ENCODE measurements at places on chromosomes 6 and 20.
A peak's percentile ranks its signal among the peaks of the same experiment; 100 is the strongest.

GRCh38 chr20:34705397-34706301 lies 1.5 kb downstream of the TP53INP2 start:
- DNase-seq, result no peak

- no peak for DNase-seq
These were observed 548 bp downstream of the AGPAT4 start for GRCh38 chr6:161273274-161273751.

- no peak for DNase-seq
These were observed 607.4 kb downstream of the HACE1 start for GRCh38 chr6:104252276-104252675.

DNA sequence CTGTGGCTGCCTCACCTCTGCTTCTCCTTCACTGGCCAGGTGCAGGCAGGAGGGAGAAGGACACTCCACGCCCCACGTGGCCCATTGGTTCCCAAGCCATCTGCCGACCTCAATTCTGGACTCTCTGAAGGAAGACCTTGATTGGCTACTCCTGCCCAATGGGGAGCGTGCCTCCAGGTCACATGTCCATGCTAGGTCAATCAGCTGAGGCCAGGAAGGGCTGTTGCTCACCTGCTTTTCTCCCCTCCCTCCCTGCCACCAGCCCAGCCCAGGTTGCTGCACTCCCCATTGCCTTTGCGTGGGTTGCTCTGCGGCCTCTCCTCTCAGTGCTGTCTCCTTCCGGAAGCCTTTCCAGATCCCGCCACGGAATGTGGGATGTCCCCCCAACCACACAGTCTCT lies 21.9 kb upstream of the CDH4 start:
- DNase-seq, result no peak

GRCh38 chr20:33719989-33720709 lies at the start of gene PXMP4:
Gene PXMP4 (minus strand): TSS chr20:33720310. CDS start chr20:33720207, 103 bp downstream.
- DNase-seq, result peak; percentile 95

- no peak for DNase-seq
These were observed 67.9 kb downstream of the BANF2 start for GRCh38 chr20:17767624-17768023.

DNA sequence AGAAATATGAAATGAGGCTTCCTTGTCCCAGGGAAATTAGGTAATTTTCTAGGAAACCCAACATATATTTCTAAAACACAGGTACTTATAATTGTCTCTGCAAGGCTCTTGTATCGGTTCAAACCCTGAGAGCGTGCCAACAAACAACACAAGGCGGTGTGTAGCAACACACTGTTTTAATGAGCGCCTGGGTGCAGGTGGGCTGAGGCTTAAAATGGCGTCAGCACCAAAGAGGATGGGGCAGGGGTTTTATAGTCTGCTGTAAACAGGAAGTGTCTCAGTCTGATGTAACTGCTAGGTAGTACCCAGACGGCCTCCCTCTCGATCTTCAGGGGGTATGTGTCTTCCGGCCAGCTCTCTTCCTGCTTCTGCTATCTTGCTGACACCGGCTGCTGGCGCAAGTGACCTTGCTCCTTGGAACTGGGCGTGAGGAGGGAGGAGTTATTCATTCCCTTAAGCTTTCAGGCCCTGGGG lies 69.7 kb downstream of the EPB41L2 start:
- no peak for DNase-seq

DNA sequence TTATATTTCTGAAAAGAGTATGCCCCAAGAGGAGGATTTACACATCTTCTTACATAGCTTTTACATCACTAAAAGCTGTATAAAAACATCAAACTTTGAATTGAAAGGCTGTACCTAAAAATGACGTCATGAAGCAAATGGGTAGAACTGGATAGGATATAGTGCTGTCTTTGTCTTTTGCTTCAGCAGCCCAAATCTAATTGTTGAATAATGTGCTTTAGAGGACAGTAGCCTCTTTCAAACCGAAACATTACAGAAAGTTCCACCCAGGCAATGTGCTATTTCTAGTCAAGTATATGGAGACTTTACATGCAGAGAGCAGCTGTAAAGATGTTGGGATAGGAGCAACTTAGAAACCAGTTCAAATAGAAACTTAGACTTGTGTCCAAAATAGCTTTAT lies 51.9 kb downstream of the ADGRG6 start:
- DNase-seq, result no peak

DNA sequence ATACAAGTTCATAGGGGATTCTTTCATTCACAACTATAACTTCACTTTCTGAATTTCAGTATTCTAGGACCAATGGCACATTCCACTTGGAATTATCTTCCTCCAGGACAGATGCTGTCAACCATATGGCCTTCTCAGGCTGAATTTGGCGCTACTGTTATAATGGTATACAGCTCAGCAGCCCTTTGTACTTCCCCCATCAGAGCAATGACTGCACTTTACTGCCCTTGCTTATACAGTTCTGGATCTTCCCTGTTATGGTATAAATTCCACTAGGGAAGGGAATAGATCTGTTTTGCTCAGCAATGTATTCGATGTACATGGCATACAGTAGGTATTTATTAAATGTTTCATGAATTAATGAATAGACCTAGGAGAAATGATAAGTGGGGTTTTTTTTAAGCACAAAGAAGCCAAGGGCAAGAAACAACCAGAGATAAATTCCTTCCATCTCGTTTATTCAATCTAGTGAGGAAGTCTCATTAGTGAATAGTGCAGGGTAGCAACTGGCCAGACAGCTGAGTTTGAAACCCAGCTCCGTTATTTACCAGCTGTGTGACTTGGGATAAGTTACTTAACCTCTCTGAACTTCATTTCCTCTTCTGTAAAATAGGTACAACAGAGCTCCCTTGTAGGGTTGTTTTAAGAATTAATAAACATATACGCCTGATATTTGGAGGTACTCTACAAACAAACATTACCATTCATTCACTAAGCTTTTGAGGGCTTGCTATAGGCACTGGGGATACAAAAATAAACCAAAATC lies 97.1 kb upstream of the PRDM1 start:
- no peak for DNase-seq

GRCh38 chr6:22271081-22271480 lies 25.8 kb downstream of the PRL start:
- no peak for DNase-seq

GRCh38 chr6:138970856-138971425 lies 17.1 kb downstream of the REPS1 start:
- no peak for DNase-seq

- DNase-seq, result no peak
These were observed 100.2 kb downstream of the FIG4 start for GRCh38 chr6:109791301-109791700.

DNA sequence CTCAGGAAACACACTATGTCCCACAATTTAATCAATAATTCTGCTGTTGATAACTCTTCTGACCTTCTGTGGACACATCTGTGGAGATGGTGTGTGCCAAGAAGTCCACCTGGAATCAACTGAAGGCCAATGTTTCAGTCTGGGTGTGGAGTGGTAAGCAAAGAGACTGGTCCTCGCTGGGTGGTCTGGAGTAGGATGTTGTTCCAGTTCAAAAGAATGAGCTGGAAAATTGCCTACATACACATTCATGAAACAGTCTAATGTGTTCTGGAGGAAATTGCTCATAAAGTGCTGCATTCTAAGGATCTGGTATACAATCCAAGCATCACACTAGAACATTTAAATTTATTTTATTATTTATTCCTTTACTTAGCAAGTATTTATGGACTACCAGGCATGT lies 33.9 kb upstream of the TBX18 start:
- peak; percentile 68 for DNase-seq

DNA sequence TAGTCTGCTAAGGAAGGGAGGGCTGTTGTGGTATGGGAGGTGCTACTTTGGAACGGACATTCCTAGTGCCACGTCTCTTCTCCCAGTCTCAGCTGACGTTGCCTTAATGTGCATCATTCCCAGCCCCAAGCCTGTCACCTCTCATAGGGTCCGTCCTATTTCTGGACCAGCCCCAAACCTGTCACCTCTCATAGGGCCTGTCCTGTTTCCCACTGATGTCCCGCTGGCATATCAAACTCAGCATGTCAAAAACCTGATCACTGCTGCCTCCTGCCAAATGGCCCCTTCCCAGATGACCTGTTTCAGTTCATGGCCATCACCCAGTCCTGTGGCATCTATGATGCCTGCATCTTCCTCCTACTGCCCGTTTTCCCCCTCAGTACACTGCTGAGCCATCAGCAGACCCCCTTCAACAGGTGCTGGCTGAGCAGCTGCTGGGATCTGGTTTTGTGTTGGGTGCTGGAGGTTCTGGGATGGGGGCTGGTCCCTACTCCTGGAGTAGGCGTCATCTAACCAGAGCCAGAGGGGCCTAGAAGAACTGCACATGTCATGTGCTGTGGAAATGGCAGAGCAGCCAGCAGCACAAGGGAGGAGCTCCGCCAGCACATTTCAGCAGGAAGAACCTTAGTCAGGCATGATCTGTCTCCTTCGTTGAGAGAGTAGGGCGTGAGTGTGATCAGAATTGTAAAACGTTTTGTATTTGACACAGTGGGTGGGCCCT lies 3.3 kb downstream of the ENTPD6 start:
- no peak for DNase-seq

DNA sequence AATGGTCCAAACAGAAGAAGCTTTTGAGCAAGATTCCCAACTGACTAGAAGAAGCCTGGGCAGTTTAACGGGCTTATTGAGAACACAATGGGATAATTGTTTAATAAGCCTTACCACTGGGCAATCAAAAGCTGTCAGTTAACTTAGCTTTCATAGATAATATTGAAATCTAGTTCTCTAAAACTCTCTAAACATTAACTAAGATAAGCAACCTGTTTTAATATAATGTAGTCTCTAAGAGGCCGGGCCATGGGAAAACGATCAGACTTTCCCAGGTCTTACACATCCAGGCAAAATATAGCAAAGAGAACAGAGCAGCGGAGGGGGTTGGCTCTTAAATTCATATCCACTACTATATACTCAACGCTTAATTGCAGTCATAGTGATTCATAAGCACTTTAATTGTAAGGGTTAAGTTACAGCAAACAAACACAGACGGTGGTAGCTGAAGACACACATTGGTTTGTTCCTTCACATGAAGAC lies 128.0 kb upstream of the FAM83B start:
- DNase-seq, result no peak

GRCh38 chr6:52496631-52497030 lies 76.5 kb downstream of the EFHC1 start:
- DNase-seq, result no peak

DNA sequence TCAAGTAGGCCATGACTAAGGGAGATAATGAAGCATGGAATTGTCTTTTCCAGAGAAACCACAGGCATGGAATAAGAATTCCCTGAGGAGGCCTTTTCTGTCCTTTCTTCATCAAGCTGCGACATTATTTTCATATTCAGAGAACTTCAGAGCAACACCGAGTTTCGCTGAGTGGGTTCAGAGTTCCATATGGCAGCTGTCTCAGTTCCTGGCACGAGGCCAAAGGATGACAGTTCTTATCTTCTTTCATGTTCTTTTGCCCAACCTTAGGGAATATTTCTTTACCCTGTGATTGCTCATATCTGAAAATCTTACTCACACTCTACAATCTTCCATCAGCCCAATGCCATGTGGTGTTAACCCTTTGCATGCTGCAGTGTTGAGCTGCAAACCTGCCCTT lies 135.3 kb upstream of the BMP2 start:
- no peak for DNase-seq

DNA sequence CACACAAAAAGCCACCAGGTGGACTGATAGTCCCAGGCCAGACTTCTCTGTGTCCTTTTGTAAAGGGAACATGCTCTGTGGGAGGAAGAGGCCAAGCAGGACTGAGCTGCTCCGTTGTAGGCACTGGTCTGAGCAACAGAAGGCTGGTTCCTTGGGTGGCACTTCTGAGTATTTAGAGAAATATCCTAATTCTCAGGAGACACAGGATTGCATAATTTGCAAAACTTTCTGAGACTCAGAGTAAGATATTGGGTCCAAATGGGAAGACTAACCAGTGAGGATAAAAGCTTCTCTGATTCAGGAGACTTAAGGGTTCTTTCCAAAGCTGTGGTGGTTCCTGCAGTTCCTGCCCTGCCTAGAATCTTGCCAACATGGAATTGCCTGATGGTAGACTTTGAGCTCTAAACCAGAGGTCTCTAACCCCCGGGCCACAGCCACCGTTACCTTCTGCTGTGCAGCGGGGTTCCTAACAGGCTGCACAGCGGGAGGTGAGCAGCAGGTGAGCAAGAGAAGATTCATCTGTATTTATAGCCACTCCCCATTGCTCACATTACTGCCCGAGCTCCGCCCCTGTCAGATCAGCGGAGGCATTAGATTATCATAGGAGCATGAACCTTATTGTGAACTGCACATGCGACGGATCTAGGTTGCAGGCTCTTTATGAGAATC lies 107.0 kb downstream of the OLIG3 start:
- no peak for DNase-seq

GRCh38 chr6:82419859-82420258 lies 56.2 kb downstream of the TPBG start:
- no peak for DNase-seq

- DNase-seq, result no peak
These were observed 280.9 kb downstream of the QKI start for GRCh38 chr6:163695414-163695864.

DNA sequence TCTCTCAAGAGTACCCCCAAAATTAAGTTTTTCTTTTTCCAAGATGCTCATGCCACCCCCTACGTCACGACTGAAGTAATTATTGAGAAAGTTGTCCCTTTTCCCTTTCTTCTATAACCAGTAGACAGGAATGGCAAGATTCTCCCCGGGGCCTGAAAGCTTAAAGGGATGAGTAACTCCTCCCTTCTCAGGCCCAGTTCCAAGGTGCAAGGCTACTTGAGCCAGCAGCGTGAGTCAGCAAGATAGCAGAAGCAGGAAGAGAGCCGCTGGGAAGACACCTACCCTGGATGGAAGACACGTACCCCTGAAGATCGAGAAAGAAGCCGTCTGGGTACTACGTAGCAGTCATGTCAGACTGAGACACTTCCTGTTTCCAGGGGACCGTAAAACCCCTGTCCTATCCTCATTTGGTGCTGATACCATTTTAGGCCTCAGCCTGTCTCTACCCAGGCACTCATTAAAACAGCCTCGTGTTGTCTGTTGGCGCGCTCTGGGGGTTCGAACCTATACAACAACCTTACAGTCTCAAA lies 241.0 kb downstream of the ADGRG6 start:
- no peak for DNase-seq

DNA sequence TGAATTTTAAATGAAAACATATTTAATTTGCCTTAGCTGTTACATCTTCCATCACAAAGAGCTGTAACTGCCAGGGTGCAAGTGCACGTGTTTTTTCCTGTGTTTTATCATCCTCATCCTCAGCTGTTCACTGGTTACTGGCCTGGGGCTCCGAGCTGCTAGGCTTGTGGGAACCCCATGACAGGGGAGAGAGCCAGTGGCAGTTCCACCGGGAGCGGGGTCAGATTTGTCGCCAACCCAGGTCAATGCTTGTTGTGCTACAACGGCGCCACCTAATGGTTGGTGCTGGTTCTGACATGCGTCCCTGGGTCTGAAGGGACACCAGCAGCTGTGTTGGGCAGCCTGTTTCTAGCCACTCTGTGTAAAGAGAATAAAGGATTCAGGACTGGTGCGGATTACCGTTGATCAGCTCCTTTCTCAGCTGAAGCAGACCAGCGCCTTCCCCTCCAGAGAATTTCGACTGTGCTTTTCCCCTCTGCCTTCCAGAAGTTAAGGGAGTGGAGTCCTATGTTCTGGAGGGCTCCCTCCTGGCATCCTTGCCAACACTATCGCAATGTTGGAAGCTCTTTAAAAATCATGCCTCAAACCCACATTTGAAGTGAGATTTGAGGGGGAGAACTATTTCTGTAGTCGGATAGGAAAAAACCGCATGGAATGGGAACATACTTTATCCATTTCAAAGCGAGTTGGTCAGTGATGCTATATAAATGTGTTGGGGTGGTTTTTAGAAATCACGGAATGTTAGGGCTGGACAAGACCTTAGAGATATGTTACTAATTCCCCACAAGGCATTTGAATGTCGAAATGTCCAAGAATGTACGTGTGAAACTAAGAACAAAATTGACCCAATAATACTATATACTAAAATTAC lies 32.1 kb downstream of the SUMO4 start:
- peak; percentile 62 for DNase-seq

Measured in smooth muscle cell of the brain vasculature (primary cell).